ENCODE measurements at places on chromosomes 7 and 10.
A peak's percentile ranks its signal among the peaks of the same experiment; 100 is the strongest.

GRCh38 chr10:49474901-49475300 is 64.0 kb downstream of the ERCC6 start:
- no peak for DNase-seq

DNA sequence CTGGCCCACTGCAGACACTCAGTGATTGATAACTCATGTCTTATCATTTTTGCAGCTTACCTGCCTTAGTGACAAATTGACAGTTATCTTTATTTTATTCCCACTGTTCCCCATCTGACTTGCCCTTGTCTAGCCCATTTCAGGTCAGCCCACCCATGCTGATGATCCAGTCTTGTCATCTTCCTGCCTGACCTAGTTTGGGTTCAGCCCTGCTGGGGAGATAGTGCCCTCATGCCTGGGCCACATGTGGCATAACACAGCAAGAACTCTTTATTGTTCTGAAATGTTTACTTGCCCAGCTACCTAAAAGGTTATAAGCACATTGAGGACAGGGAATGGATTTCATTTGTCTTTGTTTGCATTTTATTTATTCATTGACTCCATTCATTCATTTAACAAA is 75.6 kb downstream of the ENTPD1 start:
- peak; percentile 14 for DNase-seq

DNA sequence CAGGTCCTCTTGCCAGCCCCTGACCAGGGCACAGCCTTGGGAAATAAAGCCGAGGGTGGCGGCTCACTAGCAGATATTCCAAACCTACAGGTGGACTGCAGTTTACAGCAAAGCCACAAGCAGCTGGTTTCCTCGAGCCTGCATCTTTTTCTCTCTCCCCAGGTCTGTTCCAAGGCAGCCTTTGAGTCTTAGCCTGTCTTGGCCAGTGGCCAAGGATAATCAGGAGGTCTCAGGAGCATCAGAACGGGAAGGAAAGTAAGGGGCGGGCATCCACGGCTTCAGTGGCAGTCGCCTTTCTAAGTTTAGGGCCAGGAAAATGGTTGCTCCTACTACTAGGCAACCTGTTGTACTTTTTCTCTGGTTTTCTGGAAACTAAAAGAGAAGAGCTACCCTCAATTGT is 219.7 kb upstream of the ZMIZ1 start:
- no peak for DNase-seq

GRCh38 chr7:13327669-13328068 is 640.2 kb downstream of the ARL4A start:
- no peak for DNase-seq

DNA sequence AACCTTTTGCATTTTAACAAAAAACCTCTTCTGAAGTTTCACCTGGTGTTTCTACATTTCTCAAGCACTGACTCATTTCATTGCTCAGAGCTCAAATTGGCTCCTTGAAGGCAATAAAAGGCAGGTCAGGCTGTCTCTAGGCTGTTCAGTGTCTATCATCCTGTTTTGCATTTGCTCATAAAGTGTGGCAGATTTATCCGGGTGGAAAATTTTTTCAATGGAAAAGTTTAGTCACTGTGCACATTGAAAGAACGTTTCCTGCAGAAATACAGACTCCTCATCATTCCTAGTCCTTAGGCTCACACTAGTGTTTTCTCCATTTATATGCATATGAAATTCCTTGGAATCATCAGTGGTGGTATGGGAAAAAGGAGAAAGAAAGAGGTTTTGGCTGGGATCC is 114.2 kb upstream of the DGKB start:
- no peak for DNase-seq

DNA sequence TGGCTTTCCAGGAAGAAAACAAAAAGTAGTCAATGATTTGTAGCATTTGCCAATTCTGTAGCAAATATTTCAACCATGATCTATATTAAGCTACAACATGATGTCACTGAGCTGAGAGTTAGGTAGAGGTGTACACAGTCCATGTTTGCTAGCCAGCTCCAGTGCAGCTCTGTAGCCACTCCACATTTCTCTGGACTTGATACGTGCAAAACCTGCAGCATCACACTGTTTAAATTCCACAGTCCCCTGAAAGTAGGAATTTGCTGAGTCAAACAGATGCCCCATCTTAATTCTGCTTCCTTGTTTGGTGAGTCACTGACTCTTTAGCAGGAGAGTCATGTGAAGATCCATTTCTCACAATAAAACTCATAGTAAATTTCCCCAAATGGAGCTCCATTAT is 89.8 kb upstream of the LRRTM3 start:
- DNase-seq = no peak

GRCh38 chr10:69645296-69646184 is 15.5 kb downstream of the FAM241B start:
- no peak for DNase-seq

DNA sequence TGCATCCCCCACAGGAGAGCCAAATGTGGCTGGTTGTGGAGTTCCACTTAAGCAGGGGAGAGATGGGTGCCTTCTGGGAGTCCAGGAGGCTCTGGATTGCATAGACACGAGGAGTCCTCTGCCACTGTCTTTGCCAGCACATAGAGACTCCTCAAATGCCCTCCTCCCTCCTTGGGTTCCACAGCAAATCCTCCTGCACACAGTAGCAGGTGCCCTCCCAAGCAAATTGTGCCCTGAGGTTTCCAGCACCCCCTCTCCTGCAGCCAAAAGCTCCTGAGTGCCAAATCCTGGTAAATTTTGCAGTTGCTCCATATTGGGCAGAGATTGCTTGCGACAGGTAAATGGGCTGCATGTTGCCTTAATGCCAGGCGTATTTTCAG is 5.8 kb downstream of the EVX1 start:
- no peak for DNase-seq

- no peak for DNase-seq
These were observed 192.0 kb downstream of the OTUD1 start for GRCh38 chr10:23630885-23631284.

DNA sequence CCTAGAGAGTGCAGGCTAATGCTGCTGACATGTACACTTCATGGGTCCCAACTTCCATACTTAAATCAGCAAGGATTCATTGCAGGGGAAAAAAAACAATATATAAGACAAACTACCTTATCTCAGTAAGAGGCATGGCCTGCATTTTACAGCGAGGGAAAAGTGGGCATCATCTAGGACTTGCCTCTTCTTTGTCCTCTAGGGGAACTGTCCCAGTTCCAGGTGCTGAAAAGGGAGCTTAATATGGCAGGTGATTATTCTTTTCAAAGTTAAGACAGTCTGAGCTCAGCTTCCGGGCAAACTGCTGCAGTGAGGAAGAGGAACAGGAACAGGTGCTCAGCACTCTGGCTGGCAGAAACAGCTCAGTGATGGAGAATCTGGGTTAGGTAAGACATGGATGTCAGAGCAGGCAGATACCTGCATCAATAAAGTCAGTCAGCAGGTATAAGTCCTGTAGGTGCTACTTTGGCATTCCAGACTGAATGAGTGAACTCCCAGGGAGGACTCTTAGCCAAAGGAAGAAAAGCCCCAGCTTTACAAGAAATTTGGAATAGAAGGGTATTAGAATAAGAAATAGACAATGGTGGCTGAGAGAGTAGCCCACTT is 147.2 kb downstream of the TMEM178B start:
- DNase-seq = peak; percentile 5

DNA sequence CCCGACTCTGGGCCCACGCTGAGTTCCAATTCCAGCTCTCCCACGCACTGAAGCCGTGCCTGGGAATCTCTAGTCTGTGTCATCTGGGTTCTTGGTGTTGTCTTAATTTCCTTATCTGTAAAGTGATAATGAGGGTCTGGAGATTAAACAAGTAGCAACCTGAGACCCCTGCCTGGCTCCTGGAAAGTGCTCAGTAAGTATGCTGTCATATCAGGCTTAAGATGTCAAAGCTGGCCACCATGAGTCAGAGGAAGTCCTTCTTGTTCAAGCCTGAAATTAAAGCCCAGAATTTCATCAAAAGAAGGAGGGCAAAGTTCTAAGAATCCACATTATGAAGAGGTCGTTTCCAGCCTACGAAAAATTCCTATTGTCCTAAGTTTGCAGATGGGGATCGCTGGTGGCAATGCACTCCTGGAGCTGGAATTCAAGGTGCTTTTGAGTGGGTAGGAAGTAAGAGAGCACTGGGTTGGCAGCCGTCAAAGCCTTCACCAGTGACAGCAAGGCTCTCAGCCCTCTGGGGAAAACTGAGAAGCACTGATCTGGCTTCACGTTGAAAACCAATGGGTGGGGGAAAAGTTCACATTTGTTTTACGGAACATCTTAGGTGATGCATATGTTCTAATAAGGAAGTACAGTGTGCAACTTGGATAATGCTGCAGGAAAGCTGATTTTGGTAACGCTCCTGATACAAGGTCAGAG is 50.3 kb upstream of the NCAPG2 start:
- DNase-seq = no peak

GRCh38 chr10:130884456-130884855 is 427.1 kb downstream of the TCERG1L start:
- DNase-seq = no peak

GRCh38 chr10:104351919-104352318 is 1.7 kb upstream of the CFAP58 start:
- DNase-seq = no peak

GRCh38 chr10:96275685-96276418 is 4.5 kb upstream of the BLNK start:
- DNase-seq = no peak

- peak; percentile 50 for DNase-seq
These were observed 41.8 kb upstream of the LRRC18 start for GRCh38 chr10:48981310-48981907.

GRCh38 chr7:126606331-126606730 is 646.4 kb downstream of the GRM8 start:
- DNase-seq = no peak

DNA sequence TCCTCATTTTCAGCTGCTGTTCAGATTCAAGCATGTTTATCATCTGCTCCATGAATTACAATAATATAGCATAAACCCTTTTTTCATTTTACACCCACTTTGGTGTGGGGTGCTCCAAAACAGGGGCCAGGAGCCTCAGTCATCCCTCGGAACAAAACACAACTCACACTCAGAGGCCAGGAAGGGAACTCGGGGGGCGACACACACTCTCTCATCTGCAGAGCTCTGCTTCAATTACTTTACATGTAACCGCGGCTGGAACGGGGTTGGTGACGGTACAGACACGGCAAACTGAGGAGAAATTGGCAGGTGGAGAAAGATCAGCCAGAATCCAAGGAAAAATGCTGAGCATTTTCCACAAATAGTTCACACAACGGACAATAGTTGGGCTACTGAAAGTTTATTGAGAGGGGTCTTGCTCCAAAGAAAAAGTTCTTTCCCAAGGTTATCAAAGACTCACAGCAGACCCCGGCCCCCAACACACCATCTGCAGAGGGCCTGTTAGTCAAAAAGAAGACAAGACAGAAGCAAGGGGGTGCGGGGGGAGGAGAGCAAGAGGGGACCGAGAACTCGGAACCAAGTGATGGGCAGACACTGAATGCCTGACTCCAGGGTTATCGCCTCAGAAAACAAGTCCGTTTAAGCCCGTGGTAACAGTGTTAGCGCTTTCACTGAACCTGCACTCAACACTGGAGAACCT is 20.5 kb downstream of the DIP2C start:
- DNase-seq = no peak

DNA sequence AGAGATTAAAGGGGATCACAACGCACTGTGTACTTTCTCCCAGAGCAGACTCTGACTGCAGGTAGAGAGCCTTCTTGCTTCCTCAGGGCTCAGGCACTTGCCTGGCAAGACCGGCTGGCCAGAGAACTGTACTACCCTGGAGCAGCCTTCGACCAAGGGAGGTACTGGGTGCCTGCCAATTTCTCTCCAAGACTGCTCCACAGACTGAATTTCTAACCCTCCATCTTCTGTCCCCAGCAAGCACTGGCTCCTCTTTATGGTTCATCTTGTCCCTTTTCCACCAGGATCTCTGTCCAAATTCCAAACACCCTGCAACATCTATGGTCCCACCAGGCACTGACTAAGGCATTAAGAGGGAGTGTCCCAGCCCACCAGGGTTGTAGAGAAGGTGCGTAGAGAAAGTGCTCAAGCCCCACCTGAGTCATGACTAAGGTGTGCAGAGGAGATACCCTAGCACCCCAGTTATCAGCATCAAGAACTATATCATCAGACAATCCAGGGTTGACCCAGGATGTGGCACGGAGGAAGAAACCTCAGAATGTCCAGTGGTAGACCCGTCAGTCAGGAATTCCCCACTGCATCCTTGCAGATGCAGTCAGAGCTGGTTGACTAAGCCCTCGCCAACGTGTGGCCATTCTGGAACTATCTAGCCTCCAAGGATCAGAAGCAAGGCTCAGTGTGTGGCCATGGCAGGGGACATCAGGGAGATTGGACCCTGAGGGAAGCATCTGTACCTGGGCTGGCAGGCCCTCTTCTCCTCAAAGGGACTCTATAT is 60.9 kb upstream of the CAMK2B start:
- DNase-seq = no peak

- DNase-seq = peak; percentile 54
These were observed 180.3 kb upstream of the SHH start for GRCh38 chr7:155992538-155992937.

DNA sequence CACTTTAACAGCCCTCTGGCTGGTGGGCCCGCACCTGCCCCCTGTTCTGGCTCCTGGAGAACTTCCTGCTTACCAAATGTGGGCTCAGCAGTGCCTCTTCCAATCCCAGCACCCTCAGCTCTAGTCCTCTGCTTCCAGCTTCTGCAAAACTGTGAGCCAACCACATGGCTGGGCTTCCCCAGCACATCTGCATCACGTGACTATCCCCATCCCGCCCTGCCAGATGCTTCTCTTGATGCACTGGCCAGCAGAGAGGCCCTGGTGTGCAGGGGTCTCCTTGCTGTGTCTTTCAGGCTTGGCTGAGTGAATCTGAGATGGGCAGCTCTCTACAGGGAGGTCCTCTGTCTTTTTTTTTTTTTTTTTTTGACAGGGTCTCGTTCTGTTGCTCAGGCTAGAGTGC is 43.8 kb upstream of the DMBT1 start:
- DNase-seq = no peak

GRCh38 chr7:81929386-81929785 is 159.5 kb upstream of the HGF start:
- DNase-seq = no peak

DNA sequence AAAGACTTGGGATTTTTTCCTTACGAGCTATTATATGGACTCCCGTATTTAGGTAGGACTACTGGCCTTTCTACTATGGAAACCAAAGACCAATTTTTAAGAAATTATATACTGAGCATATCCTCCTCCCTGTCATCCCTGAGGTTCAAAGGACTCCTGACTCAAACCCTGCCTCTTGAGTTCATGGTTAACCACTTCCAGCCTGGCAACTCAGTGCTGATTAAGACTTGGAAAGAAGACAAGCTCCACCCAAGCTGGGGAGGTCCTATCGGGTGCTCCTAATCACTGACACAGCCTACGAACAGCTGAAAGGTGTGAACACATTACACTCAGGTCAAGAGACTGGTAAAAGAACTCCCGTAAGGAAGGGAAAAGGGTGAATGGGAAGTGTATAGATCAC is 66.8 kb downstream of the LYZL2 start:
- peak; percentile 58 for DNase-seq

DNA sequence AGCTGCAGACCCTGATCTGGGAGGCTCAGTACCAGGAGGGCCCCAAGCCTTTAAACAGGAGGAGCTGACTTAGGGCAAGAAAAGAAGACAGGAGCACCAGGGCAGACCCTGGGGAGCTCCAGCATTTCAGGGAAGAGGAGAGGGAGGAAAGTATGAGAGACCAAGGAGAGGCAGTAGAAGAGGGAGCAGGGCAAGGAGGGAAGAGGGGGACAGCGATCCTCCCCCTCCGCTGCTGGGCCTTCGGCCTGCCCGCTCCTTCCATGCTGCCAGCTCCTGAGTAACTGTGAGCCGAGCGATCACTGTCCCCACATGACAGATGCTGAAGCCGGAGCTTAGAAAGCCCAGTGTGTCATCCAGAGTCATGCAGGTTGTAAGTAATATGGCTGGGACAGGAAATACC is 65.9 kb downstream of the ALOX5 start:
- no peak for DNase-seq

GRCh38 chr7:130160455-130160854 is 44.8 kb downstream of the TMEM209 start:
- no peak for DNase-seq
